ENCODE measurements at places on chromosomes 3 and 15. TPM values are rescaled to one million over a fixed set of nuclear protein-coding genes. Genes with fewer than 3 reads are reported as not detected.

DNA sequence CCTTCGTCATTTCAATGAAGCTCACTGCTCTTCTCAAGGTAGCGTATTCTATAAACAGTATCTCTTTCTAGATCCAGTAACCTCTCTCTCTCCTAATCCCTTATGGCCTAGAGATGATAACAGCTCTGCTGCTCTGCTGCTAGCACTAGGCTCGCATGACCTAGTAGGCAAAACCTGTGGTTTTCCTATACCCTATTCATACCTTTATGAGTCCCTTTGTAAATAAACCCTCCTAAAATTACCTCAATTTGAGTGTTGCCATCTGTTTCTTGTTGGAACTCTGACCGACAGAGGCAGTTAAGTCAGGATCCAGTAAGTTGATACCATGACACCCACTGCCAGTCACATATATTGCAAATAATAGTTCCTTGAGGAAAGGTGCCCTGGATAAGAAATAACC is 7.3 kb downstream of the CCDC14 start:
- DNase-seq, result no peak

The SLC9C1 gene
- total RNA-seq, result not detected

- DNase-seq, result no peak
Observed at GRCh38 chr3:8212794-8213193, 288.8 kb upstream of the LMCD1 start.

- DNase-seq, result no peak
Observed at GRCh38 chr15:100842756-100843730, 36.6 kb upstream of the ALDH1A3 start.

The ISLR gene
- not detected for total RNA-seq

- DNase-seq, result no peak
Observed at GRCh38 chr15:42218953-42219592, 11.0 kb upstream of the VPS39 start.

DNA sequence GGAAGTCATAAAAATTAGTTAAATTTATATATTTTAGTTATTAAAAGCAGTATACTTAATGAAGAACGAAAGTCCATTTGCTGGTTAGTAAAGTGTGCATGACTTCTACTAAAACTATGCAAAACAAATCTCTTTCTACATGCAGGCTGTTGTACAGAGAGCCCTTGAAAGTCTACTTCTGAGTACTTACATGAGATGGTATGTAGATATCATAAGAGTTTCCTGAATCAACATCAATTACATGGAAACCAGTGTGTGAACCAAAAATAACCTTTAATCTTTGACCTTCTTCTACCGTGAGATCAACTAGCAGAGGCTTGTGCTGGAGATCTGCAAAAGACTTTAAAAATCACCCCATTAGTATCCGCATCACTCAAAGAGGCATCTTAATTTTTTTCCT is 42.1 kb upstream of the SLC2A2 start:
- peak; percentile 26 for DNase-seq

DNA sequence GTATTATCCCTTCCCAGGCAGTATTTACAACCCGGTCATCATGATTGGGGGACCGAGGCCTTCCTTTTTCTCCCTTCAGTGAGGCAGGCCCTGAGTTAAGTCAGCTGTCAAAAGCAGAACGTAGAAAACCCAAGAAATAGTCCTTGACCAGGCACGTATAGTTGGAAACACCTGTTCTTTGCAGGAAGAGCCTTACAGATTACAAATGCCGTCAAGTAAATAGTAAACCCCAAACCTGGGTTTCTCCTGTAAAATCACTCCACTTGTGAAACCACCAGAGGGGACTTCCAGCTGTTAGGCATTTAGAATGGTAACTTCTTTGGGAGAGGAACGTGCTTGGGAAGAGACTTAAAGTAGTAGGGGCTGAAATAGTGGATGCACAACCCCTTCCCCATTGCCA is 1.0 kb upstream of the BTBD1 start:
- DNase-seq, result no peak

DNA sequence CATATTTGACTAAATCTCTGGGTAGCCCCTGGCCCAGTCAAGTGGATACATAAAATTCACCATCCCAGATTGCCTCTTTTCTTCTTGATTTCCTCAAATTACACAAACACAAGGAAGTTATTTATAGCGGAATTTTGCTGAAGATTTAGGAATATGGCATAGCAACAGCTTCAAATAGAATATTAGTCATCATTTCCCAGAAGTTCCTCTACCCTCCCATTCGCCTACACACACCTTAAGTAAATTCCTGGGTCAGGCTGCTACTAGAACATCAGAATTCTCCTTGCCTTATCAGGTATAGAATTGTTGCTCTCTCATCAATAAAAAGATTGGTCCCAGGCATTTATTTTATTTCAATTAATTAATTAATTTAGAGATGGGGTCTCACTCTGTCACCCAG is 31.6 kb downstream of the MESD start:
- no peak for DNase-seq

The CD276 gene
- not detected for total RNA-seq

DNA sequence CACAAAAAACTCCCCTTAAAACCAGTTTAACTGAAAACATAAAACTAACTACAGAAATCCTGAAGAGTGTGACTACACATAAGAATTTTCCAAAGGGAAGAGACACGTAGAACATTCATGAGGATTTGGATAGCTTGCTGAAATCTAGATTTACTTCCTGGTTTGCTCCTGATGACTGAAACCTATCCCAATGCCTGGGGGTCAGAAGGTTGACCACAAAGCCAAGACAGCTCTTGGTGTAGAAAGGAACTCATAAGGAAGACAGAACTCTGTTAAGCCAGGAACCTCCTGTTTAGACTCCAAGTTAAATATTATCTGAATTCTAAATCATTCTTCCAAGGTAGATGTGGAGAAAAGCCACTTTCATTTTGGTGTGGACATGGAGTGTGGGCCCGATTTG is 92.8 kb downstream of the TFG start:
- DNase-seq, result no peak

The SV2B gene
- not detected for total RNA-seq

DNA sequence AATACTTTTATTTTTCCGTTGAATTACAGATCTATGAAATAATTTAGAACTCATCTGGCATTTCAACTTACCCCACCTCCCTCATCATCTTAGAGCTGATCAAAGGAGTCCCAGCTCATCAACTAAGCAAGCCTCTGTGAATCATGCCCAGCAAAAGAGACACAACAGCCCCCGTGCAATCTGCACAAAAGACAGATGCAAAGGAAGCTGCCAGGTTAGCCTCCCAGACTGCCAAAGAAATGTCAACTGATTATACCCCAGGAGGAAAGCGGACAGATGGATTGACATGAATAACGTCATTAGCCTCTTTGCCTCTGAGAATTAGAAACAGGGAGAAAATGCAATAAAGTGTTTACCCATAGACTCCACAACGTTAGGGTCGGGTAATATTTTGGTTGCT is 75.0 kb downstream of the GABRB3 start:
- no peak for DNase-seq

The FOXB1 gene
- total RNA-seq, result 4.0 TPM

The RBMS3 gene
- total RNA-seq, result 5.9 TPM

GRCh38 chr15:41621200-41622193 is 38.7 kb upstream of the MGA start:
- peak; percentile 85 for DNase-seq

GRCh38 chr3:168696051-168696450 is 600.3 kb upstream of the GOLIM4 start:
- no peak for DNase-seq

- peak; percentile 50 for DNase-seq
Observed at GRCh38 chr3:190575437-190576185, 61.7 kb downstream of the IL1RAP start.

DNA sequence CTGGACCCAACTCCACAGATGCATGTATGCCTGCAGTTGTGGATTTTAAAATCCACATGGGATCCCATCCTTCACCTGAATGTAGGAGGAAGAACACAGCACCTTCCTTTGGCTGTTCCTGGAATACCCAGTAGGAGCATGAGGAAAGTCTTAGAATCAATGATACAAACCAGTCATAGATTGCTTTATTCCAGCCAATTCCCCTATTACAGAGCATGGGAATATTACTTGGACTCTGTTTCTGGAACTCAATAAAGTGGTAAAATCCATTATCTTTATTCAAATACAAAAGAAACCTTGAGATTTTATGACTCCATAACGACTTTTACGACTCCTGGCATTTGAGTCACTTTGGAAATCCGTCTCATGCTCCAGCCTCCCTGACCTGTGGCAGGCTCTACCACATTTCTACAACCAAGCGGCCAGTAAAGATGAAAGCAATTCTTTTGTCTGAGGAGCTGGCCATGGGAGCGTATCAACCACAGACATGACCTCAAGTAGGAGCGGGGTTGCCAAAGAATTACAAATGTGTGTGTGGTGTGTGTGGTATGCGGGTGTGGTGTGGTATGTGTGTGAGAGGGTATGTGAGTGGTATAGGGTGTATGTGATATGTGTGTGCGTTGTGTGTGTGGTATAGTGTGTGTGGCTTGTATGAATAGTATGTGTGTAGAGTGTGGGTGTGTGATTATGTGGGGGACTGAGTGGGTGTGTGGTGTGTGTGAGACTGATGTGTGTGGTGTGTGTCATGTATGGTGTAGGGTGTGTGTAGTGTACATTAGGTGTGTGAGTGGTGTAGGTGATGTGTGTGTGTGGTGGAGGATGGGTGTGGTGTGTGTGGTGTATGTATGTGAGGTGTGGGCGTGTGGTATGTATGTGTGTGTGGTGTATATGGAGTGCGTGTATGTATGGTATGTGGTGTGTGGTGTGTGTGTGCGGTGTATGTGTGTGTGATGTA is 40.0 kb downstream of the ARRDC4 start:
- DNase-seq, result no peak

DNA sequence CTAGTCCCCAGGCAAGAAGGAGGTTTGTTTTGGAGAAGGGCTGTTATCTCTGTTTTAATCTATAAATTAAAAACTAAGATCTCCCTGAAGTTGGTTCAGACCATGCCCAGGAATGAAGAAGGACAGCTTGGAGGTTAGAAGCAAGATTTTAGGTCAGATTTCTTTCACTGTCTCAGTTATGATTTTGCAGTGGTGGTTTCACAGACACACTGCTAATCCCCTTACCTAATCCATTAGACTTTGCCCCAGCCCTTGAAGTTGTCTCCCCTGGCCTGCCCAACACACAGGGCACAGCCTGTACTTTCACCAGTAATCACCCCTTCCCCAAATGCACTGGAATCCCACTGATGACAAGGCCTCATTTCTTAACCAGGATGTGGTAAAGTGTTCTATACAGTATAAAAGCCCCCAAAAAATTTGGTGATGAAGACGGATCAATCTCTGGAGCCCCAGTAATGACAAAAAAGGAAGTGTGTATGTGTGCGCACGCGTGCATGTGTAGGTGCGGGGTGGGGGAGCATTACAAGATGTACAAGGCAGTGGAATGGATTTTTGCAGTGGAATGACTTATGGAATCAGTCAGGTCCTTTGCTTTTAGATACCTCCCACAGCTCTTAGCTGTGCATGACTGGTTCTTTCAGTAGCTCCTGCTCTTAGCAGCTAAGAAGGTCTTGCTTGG is 73.1 kb upstream of the TERB2 start:
- DNase-seq, result no peak

DNA sequence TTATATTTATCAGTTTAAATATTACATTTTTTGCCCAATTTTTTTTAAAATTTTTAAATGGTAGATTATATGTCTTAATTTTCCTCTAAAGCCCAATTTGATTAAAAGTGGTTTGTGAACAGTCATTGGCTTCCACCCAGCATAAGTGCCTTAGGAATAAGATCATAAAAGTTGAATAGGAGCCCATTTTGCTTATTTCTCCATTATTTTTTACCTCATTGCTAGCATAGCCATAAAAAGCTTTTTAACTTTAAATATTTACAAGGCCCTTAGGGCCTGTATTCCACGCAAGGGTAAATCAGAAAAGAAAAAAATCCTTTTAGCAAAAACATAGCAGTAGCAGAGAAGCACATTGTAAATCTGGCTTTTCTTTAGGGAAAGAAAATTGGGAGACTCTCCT is 9.0 kb downstream of the TTC14 start:
- no peak for DNase-seq

DNA sequence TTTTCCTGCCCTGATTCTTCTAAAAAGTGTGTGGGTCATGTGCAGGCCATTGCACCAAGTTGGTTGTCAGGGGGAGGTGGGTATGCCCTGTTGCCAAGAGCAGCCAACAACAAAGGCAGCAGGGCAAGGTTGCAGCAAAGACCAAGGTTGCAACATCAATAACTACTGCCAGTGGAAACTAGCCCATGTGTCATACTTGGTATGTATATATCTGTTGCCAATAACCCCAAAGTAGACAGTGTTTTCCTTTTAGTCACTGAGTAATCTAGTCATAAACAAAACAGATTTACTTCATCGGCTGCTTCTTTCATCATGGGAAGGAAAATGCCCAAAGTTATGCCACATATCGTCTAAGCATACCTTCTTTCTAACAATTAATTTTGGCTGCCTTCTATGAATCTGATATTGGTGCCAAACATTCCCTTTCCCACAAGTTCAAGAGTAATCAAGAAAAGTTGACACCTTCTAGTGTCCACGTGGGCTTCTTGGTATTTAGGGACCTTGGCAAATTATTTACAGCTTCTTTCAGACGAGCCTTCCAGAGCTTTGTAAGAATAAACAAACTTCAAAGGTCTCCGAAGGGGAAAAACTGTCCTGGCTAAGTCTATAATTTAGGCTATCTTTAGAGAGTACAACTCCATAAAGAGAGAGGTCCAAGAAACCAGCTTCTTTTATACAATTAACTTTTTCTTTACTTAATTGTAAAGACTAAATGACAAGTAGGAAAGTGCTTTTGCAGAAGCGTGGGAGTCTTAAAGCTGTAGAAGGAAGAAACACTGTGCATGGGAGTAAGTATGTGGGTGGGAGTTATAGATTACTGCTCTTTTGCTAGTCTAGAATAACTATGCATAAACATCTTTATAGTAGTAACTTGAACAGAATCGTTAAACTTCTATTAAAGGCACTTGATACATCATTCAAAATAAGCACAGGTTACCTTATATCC is 10.0 kb upstream of the MBNL1 start:
- peak; percentile 57 for DNase-seq

The GATM gene
- total RNA-seq, result 1.0 TPM

- DNase-seq, result no peak
Observed at GRCh38 chr15:94135486-94136147, 95.7 kb upstream of the MCTP2 start.

The EIF1B gene
- total RNA-seq, result 76.4 TPM

The LRRC2 gene
- 2.4 TPM for total RNA-seq

DNA sequence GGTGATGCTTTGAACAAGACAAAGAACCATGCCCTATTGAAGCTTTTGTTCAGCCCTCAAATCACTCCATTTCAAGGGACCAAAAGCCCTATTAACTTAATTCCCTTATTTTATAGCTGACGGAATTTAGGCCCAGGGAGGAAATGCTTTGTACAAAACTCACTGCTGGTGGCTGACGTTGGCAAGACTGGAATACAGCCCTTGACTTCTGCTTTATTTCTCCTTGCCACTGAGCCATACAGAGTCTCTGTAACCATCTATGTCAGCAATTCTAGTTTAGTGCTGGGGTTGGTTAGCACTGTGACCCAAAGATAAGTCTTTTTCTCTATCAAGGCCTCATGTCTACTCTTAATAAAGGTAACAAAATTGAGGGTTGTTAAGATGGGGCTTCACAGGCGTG is 316.1 kb upstream of the TPRG1 start:
- DNase-seq, result no peak

GRCh38 chr3:195208631-195209030 is 62.3 kb downstream of the XXYLT1 start:
- DNase-seq, result no peak

The ITPKA gene
- not detected for total RNA-seq

The MRPL46 gene
- total RNA-seq, result 11.8 TPM

The CLDN16 gene
- not detected for total RNA-seq

The ANKUB1 gene
- not detected for total RNA-seq

GRCh38 chr3:18645619-18646018 is 220.5 kb upstream of the SATB1 start:
- DNase-seq, result no peak

- DNase-seq, result no peak
Observed at GRCh38 chr3:149858911-149859310, 45.9 kb downstream of the RNF13 start.

The ATP2B2 gene
- not detected for total RNA-seq

Measured in CD4-positive, CD25-positive, alpha-beta regulatory T cell (primary cell).